ENCODE measurements at places on chromosomes 7 and 10.

GRCh38 chr7:31640381-31640780 lies 46.6 kb upstream of the PPP1R17 start:
- DNase-seq = no peak

DNA sequence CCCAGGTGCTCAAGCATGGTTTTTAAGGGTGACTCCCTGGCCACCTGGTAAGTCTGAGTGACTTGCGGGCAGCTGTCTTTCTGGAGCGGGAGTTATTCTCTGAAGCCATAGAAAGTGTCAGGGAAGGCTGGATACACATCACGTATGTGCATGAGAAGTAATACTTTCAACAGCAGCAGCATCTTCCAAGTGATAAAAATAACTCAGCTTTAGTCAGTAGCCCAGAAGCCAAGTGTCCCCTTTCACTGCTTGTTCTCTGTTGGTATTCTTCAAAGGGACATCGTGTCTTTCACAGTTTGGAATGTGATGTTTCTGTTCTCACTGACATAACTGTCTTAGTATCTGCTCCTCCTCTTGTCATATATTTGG lies 97.6 kb downstream of the KIAA1217 start:
- DNase-seq = no peak

GRCh38 chr7:20741801-20742200 lies 44.9 kb downstream of the SP8 start:
- no peak for DNase-seq

DNA sequence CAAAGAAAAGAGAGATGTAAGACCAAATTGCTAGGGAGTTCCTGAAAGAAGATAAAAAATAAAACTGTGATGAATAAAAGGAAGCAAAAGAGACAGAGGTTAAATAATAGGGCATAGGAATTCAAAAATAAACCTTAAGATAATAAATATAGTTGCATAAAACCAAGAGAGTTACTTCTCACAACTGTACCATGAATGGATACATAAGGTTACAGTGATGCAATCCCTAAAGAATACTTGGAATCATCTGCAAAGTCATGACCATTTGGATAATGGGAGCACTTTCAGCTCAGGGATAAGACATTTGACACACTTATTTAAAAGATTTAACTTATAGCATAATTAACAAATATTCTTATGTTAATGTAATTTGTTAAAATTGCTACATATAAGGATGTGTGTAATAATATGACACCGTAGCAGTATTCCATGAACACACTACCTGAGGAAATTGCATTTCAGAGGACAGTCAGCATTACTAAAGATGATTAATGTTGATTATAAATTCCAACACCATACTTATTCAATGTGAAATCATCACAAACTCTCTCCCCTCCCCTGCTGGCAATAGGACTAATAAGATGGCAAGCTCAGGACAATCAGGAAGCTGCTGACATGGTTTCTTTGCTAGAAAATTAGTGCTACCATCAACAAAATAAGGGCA lies 202.1 kb upstream of the AKR1E2 start:
- DNase-seq = no peak

DNA sequence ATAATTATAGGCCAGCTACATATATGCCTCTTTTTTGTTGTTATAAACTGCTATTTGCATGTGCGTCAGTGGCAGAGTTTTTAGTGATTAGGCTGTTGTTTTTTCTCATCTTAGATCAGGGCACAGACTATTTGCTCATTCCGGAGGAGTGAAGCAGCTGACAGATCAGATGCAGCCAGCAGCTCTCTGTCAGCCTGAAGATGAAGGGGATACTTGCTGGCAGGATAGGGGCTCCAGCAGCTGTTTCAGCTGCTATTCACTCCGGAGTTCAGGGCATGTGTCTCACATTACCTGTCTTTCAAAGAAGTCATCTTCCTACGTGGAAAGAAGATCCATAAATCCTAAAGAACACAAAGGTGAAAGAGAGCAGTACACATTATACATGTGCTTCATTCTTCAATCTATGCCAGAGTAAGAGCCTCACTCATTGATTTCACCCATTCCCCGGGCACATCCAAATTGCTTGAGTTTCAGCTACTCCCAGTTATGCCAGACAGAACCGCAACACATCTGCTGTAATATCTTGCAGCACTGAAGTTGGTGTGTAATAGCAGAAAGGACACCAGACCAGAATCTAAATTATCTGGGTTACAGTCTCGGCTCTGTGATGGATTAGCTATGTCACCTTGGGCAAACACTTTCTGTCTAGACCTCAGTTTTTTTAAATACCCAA lies 182.8 kb upstream of the CHRM2 start:
- DNase-seq = no peak

DNA sequence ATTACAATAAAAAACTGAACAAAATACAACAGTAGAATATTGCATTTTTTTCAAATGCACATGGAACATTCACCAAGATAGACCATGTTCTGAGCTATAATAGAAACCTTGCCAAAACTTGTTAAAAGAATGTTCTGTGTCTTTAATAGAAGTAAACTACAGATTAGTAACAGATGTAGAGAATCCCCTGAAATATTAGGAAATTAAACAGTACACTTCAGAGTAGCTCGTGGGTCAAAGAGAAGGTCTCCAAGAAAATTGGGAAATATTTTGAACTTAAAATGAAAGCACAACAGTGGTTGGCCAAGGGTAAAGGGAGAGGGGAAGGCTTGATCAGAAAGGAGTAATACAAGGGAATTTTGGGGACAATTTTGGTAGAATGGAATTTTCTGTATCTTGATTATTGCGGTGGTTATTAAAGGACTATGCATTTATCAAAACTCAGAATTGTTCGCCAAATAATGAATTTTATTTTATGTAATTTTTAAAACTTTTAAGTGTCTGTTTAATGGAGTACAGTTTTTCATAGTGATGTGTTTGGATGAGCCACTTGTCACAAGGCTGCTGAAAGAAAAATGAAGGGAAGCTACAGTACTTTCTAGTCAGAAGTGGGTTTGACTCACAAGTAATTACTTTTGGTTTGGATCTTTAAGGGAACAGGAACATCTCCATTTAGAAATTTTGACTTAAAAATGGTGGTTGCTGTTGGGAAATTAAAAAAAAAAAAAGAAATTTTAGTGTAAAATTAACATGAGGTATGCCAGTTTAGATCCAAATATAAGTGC lies 10.2 kb downstream of the PLEKHA8 start:
- DNase-seq = no peak

- DNase-seq = no peak
These were observed 93.4 kb downstream of the SLC39A12 start for GRCh38 chr10:18044976-18045720.

DNA sequence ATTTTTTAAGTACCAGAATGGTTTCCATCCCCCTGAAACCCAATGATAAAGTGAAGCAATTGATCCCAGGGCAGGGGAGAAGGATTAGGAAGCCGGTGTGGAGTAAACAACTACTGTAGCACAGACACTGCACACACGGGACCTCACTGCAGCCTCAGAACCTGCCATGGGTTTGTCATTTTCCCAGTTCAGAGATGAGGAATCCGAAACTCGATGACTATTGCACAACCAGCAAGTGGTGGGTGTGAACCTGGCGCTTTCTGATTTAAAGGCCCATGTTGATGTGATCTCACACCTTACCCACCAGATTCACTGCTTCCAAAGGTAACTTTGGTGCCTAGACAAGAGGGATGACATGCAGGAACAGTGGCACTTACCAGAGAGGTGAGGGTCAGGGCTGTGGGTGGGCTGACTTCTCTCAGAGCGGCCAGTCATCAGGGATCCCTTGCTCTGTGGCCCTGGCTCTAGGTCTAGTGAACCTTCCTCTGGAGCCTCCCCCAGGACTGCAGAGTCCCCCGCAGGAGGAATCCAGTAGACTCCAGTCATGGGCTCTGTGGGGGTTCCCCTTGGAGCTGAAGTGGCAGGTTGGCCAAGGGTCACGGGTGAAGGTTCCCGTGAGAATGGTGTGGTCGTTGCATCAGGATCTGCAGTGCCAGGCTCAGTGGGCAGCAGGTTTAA lies 62.8 kb downstream of the PKD1L1 start:
- no peak for DNase-seq

DNA sequence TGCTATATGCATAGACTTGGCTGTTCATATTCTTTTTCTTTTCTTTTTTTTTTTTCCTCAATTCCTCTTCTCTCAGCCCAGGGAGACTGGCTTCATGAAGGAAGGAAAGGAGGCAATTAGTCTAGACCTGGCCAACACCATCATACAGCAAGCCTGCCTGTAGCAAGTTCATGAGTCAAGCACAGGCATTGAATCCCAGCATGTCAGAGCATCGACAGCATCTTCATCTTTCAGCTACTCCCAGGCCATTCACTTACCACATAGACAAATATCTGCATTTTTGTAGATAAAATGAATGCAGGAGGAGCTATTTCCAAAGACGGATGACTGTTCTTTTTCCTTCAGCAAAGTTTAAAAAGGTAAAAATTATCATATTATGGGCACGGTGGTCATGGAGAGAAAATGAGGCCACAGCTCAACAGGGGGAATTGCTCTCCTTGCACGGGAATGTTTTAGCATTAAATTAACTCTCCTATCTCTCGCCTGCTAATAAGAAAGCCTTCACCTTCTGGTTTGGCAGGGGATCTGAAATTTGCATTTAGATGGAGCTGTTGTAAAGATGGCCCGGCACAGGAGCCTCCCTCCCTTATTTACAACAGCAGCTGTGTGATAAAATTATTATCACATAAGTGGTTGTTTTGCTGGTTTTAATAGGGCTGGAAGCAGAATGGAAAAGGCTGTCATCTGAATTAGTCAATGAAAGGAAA lies 626.5 kb upstream of the AUTS2 start:
- no peak for DNase-seq

- DNase-seq = no peak
These were observed 6.1 kb downstream of the KCTD7 start for GRCh38 chr7:66634816-66635215.

DNA sequence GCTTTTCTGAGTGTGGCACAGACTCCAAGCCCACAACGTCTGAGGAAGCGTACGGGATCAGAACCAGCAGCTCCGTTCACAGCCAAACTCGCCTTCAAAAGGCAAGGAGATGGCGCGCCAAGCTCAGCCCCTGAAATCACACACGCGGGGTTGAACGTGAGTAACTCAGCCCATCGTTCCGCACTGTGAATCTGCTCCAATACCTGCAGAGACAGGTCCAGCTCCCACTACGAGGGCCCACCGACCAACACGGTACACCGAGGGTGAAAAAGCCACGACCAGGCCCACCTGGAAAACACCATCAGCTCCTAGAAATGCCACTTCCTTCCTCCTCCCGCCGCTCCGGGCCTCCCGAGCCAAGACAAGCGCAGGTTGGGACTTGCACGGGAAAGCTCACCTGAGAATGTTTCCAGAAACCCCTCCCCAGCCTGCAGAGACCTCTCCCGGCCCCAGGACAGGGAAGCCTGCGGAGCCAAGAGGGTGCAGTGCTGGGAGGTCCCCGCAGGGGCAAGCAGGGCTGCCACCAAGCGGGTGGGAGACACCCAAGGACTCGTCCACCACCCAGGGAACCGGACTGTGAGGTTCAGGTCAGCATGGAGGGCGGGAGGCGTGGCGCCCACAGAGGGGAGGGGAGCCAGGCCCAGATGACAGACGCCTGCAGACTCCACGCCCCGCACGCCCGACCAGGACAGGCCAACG lies 93.9 kb upstream of the PDGFA start:
- DNase-seq = no peak

DNA sequence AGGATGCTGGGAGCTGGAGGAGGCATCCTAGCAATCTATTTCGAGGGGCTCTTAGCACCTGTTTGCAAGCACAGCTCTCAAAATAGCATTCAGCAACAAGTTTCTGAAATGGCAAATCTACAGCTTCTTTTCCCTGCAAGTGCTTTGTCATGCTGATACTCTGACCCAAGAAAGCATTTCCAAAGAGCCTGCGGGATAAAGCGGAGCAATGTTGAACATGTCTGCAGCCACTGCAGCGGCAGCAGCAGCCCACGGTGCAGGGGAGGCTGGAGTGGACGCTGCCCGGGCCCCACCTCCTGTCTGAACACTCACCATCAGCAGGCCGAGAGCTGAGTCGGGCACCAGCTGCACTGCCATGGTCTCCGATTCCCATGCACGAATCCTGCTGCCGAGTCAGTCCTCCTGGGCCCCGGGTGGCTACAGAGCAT lies 964 bp downstream of the FRMD4A start:
- no peak for DNase-seq

DNA sequence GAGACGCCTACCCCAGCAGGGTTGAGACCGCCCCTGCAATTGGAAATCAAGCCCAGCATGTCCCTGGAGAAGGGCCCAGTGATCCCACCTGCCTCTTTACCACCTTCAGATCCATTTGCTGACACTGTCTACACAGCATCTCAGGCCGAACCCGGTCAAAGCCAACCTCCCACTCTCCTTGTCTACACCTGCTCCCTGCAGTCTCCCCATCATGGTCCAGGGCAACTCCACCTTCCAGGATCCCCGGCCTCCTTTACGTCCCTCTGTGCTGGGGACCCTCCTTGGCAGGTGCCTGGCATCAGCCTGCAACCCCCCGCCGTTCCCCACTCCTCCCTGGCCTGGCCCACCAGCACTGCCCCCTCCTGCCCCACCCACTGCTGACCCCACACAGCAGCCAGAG lies 227.2 kb downstream of the PAXIP1 start:
- DNase-seq = no peak

DNA sequence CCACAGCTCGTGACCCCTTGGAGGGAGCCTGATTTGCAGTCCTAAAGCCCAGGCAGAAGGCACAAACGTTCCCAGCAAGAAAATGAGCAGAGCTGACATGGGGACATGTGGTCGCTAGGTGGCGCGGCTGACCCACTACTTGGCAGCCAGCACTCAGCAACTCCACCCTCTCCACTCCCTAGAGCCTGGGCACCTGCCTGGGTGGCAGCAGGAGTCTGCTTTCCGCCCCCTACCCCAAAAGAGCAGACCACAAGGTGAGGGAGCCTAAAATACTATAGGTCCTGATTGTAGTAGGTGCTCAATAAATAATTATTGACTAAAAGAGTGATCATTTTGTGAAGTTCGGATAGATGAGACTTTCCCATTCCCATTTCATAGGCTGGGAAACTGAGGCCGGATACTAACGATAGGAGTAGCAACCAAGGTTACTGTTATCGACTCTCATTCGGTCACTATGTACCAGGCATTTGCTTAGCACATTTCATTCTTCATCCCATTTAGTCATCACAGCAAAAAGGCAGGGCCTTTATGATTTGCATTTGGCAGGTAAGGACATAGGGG lies 57.4 kb downstream of the NEUROG3 start:
- peak; percentile 81 for DNase-seq

- DNase-seq = no peak
These were observed 82.9 kb upstream of the STRIP2 start for GRCh38 chr7:129351320-129351719.

- no peak for DNase-seq
These were observed 109.9 kb upstream of the EFCAB10 start for GRCh38 chr7:105691082-105691679.

DNA sequence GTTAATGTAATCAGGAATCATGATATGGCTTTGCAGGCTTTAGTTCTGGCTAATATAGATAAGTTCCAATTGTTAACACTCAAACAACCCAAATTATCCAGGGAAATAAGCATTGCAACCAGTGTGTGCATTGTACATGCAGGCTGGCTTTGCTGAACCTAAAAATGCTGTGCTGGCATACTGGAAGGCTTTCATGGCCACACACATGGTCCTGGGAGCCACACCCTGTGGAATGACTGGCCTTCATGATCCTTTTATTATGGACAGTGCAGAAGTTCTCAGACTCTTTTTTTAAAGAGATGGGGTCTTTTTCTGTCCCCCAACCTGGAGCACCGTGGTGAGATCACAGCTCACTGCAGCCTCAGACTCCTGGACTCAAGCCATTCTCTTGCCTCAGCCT lies 5.0 kb downstream of the ELMO1 start:
- no peak for DNase-seq

Measured in Kasumi-1 (cell line).